Upper lobe of left lung (tissue), 6 donors: ENCODE measurements at places on chromosomes 1 and 21.

GRCh38 chr1:75855010-75855409 lies 58.3 kb downstream of the MSH4 start:
- DNase-seq, result peak; percentile 26

DNA sequence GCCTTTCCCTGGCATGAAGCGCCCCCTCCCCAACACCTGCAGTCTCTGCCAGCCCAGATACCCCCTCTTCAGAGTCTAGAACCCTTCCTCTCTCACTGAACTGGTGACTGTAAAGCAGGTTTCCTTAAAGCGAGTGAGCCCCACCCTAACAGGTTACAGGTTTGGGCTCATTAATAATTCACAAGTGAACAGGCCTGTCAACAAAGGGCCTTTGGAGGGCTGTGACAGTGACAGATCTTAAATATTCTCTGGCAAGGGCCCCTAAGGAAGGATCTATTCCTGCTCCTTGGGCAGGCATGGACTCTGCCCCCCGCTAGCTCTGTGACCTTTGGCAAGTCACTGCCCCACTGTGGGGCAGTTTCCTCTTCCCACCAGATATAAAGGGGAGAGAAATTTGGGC lies 5.6 kb upstream of the TTC39A start:
- no peak for DNase-seq

DNA sequence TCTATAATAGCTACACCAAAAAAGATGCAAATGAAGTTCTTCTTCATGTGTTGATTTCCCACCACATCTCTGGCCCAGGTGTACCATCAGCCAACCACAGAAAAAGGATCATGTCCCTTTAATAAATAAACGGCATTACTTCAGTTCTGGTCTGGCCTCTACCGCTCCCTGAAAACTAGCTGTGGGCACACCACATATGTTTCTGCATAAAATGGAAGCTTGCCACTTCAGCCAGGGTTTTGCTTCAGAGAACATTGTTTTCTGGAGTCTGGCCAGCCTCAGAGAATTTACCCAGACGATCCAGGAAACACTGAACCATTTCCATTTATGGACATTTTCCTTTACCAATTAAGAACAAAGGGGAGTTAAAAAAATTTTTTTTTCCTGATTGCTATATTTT lies 5.8 kb upstream of the LAMC2 start:
- no peak for DNase-seq

- no peak for DNase-seq
These were observed 28.3 kb downstream of the NUP133 start for GRCh38 chr1:229479660-229480399.

DNA sequence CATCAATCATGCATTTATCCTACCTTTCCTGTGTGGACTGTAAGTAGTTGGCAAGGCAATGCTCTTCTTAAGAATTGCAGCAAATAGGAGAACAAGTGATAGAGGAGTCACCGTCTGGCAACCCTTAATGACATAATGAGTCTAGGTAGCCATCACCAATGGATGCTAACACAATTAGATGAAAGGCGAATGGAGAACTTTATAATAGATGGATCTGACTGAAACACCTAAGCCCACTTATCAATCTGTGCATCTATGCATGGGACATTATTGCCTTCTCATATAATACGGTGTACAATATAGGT lies 18.9 kb upstream of the CAPN8 start:
- DNase-seq, result no peak

- DNase-seq, result no peak
These were observed 165.3 kb downstream of the GALNT2 start for GRCh38 chr1:230232371-230232771.

DNA sequence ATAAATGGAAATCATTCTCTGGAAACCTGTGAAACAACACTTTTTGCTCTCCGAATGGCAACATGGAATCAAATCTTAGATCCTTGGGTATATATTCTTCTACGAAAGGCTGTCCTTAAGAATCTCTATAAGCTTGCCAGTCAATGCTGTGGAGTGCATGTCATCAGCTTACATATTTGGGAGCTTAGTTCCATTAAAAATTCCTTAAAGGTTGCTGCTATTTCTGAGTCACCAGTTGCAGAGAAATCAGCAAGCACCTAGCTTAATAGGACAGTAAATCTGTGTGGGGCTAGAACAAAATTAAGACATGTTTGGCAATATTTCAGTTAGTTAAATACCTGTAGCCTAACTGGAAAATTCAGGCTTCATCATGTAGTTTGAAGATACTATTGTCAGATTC lies 45.7 kb downstream of the PTGFR start:
- no peak for DNase-seq

DNA sequence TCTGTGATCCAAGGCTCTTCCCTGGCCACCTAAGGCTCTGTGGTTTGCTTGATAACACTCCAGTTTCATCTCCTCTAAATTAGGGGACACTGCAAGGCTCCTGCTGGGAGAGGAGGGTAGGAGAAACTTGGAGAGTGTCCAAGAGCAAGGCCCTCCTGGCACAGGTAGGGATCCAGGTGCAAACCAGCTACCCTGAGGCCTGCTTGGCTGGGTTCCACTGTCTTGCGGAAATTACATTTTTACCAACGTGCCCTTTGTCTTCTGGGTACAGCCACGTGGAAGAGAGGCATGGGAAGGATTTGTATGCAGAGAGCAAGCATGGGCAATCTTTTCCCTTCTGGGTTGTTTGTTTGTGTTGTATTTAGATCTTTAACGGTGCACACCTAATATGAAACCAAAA lies 132.5 kb downstream of the PRDM2 start:
- no peak for DNase-seq

DNA sequence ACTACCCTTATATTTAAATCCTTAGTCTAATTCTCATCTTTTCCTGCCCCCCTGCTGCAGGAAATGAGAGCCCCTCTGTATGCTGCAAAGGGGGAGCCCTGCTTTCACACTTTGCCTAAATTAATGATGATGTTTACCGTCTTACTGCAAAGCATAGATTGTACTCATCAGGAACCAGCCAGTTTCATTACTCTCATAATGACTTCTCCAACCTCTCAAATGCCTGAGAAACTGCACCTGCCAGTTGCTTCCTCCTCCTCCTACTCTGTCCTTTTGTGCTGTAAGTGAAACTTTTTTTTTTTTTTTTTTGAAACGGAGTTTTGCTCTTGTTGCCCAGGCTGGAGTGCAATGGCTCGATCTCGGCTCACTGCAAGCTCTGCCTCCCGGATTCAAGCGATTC lies 101.7 kb downstream of the ADSS2 start:
- DNase-seq, result no peak

DNA sequence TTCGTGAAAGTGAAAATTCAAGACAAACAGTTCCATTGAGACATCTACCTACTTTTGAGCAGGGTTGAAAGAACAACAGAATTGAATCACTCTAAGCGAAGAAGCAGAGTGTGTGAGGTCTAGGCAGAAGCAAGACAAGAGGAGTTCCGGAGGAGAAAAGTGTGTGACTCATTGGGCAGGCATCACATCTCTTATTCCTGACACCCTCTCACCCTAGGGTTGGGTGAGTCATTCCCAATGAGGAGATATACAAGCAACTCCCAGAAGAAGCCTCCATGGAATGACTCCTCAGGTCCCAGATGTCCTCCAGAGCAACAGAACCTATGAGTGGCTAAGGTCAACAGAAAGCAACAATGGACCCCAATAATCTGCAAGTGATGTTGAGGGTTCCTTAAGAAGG lies 138.1 kb downstream of the TPR start:
- no peak for DNase-seq

- no peak for DNase-seq
These were observed 1.5 kb downstream of the PLK3 start for GRCh38 chr1:44801491-44802305.

- DNase-seq, result no peak
These were observed 181.1 kb downstream of the RASAL2 start for GRCh38 chr1:178275049-178275448.

DNA sequence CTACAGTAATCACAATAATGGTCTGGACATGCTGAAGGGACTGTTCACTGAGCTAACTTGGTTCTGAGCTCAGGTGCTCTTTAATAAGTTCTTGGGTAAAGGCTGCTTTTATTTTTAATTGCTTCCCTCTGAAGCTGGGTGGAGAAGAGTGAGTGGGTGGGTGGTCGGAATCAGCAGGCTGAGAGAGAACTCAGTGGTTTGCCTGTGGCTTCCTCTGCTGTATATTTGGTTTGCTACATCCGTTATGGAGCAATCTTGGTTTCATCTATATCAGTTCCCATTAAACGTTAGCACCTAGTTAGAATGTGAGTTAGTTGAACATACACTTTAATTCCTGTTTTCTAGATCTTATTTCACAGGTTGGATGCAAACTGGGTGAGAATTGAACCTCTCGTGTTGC lies 23.3 kb downstream of the CNIH4 start:
- DNase-seq, result no peak

GRCh38 chr1:9705337-9706093 lies 54.0 kb downstream of the PIK3CD start:
- DNase-seq, result no peak

DNA sequence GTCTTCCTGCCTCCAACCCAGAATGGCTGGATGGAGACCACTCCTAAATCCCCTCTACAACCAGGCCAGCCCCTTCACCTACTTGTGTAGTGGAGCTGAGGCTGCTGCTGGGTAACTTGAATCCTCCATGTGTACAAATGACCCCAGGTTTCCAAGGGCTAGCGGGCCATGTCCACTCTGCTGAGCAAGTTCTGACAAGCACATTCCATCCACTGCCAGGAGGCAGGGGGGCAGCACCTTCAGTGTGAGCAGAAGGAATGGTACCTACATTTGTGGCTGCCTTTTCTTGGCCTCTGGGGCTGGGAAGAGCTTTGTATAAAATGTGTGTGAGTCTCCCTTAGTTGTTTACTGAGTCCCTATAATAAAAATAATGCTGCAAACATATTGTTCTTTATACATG lies 14.5 kb downstream of the KIAA0040 start:
- DNase-seq, result no peak

DNA sequence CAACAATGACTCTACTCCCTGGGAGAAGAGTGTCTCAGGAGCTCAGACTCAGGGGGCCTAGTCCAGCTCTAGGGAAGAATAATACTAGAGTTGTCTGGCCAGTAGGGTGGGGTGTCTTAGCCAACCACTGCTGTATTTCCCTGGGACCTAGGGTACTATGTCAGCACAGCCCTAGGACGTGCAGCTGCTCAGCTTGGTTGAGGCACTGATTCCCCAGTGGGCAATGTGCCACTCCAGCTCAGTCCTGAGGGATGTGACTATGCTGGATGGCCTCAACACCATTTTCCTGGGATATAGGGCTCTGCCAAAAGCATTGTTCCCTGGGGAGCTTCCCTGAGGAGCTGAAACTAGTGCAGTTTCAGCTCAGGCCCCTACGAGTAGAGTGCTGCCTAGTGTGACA lies 47.4 kb downstream of the TNN start:
- DNase-seq, result no peak

- peak; percentile 32 for DNase-seq
These were observed 1171.0 kb downstream of the MRPL39 start for GRCh38 chr21:24436236-24436635.

DNA sequence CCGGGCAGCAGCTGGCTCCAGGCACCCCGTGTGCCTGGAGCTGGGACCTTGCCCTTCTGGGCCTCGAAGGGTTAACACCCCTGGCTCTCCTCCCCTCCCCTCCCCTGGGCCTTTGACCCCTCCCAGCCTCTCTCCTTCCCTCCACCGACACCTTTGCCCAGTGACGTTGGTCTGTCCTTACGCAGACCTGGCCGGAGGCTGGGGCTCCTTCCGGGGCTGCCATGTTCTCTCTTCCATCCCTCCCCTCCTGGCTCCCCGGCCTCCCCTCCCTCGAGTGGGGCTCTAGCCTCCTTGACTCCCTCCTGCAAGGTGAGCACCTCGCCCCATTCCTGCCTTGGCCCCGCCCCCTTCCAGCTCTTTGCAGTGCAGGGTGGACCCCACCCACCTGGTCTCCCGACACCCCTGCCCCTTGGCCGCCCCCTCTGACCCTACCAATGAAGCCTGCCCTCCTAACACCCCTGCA lies at the start of gene TMEM82:
TMEM82 (plus strand) TSS at position 161 of the 463 bp plus-strand sequence; CDS start at position 222, 61 bp downstream.
- no peak for DNase-seq

GRCh38 chr1:183896466-183897048 lies 91.6 kb downstream of the RGL1 start:
- no peak for DNase-seq

GRCh38 chr1:66271904-66272254 lies 262.1 kb upstream of the SGIP1 start:
- DNase-seq, result no peak

DNA sequence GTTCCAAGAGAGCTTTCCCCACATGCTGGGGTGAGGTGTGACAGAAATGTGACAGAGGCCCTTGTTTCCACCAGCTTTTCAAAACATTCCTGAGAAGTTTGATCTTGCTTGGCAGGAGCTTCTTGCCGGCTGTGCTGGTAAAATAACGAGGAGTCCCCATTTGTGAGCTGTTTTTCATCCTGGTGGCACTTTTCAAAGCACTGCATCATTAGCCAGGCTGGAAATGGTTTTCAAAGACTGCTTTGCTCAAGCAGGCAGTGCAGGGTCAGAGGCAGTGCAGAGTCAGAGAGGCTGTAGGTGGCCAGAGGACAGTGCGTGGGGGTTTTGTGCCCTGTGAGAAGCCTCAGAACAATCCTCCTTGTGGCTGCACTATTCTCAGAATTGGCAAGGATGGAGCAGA lies 75.8 kb upstream of the KCNA3 start:
- DNase-seq, result no peak

- no peak for DNase-seq
These were observed 70.2 kb upstream of the BTG3 start for GRCh38 chr21:17682924-17683323.

DNA sequence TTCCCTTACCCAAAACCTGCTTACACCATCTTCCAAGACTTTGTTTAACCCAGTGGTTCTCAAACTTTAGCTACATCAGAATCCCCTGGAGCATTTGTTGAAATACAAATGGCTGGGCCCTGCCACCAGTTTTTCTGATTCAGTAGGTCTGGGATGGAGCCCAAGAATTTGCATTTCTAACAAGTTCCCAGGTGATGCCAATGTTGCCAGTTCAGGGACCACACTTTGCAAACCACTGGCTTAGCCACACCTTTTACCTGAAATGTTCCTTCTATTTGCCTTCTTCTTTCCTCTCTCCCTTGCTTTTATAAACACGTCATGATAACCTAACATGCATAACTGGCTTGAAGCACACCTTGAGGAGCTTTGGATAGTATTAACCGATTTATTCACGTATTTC lies 16.1 kb upstream of the FCAMR start:
- DNase-seq, result no peak

DNA sequence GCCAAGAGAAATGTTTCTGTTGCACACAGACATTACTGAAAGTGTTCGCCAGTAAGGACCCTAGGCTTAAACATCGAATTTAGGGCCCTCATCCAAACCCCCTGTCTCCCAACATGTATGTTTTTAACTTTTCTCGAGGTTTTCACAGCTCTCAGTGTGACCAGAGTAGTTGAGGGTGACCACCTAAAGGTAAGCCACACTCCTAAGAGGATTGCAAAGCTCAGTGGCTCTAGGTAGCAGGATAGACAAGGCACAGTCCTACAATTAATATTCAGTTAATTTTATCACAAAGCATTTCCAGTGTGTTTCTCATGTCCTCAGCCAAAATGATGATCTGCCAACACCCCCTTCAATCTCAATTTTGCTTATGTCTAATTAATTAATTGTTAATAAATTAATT lies 695 bp upstream of the ALG14 start:
- no peak for DNase-seq

- no peak for DNase-seq
These were observed 8.1 kb upstream of the GCLM start for GRCh38 chr1:93917302-93917701.

- no peak for DNase-seq
These were observed 16.7 kb upstream of the GUCA2B start for GRCh38 chr1:42136466-42136865.
